Frontal cortex (tissue), 4 donors: ENCODE measurements at places on chromosomes 3 and 15.

DNA sequence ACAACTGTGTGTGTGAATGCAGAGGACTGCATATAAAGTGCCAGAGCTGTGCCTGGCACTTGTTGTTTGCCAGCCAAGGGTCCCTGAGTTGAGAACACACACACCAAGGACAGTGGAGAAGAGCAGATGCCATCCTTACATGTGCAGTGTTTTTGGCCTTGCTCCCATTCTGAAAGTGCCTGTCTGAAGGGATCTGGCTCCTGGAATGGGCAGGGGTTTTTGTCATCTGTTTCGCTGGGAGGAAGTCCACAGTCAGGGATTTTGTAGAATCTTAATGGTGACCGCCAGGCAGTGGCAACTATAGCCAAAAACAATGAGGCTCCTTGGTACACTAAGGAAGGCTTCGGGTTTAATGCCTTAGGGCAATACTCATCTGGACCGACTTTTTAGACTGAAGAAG is 63.7 kb downstream of the DUT start:
- no peak for DNase-seq

DNA sequence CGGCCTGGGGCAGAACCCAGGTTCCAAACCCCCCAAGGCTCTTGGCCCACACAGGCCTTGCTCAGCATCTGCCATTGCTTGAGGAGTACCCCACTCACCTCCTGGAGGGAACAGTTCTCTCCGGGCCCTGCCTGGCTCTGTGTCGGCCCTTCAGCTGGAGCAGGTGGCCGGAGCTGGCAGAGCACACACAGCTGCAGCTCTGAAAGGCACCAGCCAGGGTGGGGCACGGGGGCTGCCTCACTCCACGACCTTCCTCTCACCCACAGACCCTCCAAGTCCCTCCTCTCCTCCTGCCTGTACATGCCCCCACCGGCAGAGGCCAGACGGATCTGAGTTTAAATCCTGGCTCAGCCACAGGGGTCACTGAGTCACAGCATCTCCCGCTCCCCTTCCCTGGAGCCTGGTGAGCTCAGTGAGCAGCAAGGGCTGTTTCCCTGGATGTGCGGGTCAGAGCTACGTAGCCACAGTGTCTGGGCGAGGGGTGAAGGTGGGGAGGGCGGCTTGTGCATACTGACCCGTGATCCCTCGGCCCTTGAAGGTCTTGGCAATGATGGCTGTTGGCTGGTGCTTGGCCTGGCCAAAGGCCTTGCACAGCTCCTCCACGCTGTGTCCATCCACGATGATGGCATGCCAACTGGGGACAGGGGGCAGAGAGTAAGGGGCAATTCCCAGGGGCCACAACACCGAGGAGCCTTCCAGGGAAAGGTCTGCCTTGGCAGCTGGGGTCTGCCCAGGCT is 23.0 kb downstream of the TKT start:
- no peak for DNase-seq

DNA sequence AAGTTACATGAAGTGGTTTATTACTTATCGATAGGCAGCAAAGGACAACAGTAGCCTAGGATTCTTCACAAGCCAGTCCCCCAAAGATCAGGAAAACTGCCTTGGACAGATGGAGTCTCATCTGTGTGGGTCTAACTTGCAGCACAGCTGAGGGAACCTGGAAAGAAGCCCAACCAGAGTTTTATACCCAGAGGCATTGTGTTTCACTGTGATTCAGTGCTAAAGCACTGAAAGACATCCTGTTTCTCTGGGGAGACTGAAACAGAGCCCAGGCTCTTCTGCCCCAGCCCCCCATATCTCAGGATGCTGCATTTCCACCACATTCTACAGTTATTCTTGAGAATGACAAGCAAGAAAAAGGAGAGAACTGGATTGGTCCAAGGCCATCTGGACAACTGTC is 48.2 kb upstream of the PYDC2 start:
- peak; percentile 3 for DNase-seq

DNA sequence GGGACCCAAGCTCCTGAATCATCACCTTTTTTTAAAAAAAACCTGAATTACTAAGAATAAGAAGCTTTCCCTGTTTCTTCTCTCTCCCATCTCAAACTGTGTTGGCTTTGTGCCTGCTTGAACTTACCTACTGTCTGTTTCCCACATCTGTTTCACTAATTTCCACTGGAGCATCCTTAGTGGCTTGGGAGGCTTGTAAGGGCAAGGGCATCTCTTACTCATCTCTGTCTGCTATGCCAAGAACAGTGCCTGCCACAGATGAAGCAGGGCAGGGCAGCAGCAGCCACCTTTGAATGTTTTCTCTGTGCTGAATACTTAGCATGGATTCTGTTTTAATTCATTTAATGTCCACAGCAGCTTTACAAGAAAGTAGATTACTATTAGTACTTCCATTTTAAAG is 42.3 kb downstream of the SNRK start:
- no peak for DNase-seq

DNA sequence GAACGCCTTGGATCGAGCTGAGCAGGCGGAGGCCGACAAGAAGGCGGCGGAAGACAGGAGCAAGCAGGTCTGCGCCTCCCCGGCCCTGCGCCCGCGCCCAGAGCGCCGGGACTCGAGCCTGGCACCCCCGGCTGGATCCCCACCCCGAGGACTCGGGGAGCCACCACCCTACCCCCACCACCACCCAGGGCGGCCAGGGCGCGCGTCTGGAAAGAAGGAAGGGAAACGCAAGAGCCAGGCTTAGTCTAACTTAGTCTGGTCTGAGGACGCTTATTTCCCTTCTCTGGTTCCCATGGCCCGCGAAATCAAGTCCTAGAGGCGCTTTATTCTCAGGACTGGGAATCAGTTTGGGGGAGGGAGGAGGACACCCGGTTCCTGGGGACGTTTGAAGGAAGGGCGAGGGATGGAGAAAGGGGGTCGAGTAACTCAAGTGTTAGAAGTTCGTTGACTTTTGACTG is 359 bp downstream of the TPM1 start:
- DNase-seq, result peak; percentile 36

- DNase-seq, result no peak
Observed at GRCh38 chr3:103873897-103874545, 1439.2 kb downstream of the ZPLD1 start.

DNA sequence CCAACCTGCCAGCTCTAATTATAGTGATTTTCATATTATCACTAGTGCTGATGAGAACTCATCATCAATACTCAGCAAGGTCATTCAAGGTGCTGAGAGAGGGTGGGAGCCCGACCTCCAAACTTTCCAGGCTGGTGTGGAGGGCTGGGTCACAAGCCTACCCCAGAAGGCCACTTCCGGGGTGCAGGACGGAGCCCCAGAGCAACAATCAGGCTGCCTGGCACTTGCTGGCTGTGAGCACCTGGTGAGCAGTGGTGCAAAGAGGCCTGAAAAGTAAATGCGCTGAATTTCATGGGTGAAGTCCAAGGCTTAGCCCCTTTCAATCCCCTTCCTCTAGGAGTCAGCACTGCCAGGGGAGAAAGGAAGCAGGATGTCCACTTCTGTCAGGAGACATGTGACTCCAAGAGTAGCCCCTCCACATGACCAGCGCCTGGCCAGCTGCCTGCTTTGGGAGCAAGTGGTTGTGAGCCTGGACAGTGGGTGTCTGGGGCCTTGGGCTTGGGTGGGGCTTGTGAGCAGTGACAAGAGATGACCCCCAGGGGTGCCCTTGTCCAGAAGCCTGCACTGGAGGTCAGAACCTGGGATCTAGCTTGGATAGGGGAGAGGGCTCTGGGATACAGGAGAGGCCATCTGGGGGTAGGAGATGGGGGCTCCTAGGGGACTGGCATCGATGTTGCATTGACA is 165.0 kb upstream of the TLE3 start:
- no peak for DNase-seq

DNA sequence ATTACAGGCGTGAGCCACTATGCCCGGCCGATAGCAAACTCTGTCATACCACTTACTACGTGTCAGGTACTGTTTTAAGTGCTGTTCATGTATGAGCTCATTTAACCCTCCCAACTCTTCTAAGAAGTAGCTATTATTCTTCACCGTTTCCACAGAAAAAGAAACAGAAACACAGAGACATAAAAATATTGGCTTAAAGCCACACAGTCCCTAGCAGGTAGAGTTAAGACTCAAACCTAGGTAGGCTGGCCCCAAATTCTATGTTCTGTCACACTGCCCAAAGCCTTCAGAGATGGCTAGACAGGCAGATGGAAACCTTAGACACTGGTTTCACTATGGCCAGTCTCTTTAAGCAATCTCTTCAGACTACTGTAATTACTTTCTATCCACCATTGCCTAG is 149.8 kb upstream of the KCNMB2 start:
- no peak for DNase-seq

DNA sequence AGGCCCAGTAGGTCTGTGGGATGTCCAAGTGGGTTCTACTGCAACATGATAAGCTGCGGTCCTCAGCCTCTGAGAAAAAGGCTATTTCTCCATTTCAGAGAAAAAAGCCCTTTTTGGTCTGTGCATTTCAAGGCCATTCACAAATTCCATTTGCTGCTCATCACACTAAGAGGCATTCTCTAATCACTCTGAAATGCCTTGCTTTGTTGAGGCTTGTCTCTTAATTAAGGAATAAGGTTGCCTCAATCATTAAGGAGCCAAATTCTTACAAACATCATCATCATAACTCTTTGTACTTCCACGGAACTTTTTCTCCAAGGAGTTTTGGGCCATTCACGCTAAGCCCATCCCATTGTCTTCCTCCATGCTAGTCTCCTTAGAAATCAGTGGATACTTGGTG is 74.4 kb downstream of the BOC start:
- DNase-seq, result no peak

- DNase-seq, result no peak
Observed at GRCh38 chr3:24355806-24356205, 138.8 kb downstream of the THRB start.

- DNase-seq, result no peak
Observed at GRCh38 chr3:111338059-111338698, 203.8 kb upstream of the CD96 start.

DNA sequence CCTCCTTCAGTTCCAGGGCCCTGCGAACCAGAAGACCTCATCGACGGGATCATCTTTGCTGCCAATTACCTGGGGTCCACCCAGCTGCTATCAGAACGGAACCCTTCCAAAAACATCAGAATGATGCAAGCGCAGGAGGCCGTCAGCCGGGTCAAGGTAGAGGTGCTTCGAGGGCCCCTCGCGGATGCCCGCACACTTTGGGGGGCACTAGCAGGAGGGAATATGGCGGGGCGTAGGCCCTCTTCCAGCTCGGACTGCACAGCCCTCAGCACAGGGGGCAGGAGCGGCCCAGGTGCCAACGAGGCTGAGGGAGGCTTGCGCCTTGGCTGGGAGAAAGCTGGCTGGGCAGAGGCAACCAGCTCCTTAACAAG is 176.6 kb downstream of the NSMCE3 start:
- no peak for DNase-seq

DNA sequence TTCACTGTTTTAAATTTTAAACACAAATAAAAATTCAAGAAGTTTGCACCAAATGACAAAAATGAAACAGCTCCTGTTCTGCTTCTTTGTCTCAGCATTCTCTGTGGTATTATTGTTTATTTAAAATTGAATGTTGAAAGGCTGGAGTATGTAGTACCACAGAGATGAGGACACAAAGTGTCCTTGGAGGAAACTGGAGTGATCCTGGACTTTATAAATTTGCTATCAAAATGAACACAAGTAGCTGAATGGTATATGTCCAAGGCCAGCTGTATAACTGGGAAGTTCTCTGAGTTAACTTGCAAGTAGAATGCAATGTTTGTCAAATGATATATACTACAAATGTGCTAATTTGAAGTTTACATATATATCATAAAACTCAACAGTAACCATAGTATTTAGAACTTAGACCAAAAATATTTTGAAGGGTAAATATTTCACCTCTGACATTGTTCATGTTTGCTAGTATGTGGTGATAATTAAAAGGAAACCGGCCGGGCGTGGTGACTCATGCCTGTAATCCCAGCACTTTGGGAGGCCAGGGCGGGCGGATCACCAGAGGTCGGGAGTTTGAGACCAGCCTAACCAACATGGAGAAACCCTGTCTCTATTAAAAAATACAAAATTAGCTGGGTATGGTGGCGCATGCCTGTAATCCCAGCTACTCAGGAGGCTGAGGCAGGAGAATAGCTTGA is 12.3 kb downstream of the BTLA start:
- no peak for DNase-seq

GRCh38 chr3:151305060-151305774 is 11.4 kb downstream of the GPR87 start:
- DNase-seq, result no peak

DNA sequence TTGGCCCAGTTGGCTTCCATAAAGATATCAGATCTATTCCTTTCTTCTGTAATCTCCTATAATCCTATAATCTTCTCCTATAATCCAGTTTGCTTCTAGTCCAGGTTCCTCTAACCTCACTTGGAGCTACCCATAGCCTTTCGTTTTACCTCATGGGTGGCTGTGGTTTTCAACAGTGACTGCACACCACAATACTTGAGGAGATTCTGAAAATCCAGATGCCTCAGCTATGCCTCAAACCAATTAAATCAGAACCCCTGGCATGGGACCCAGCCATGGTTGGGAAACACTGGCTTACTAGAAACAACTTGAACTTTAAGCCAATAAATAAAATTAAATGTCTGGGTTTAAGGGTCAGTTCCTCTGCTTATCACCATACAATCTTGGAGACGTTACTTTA is 86.1 kb upstream of the NTRK3 start:
- DNase-seq, result no peak

- no peak for DNase-seq
Observed at GRCh38 chr3:122427857-122428471, 12.1 kb upstream of the WDR5B start.

GRCh38 chr3:2568156-2568555 is 469.5 kb downstream of the CNTN4 start:
- DNase-seq, result no peak

GRCh38 chr3:151351219-151351618 is 21.9 kb upstream of the P2RY13 start:
- DNase-seq, result no peak

DNA sequence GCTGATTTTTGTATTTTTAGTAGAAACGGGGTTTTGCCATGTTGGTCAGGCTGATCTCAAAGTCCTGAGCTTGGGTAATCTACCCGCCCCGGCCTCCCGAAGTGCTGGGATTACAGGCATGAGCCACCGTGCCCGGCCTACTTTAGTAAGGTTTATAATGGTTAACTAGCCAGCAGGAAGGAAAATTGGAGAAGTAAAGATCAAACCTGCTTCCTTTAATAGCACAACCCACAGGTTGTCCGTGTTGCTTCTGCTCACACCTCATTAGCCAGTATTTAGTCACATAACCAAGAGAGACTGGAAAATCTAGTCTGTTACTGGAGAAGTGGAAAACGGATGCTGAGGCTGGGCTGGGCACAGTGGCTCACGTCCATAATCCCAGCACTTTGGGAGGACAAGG is 51.9 kb upstream of the TBL1XR1 start:
- DNase-seq, result no peak

- DNase-seq, result no peak
Observed at GRCh38 chr15:86193716-86194380, 114.2 kb downstream of the AGBL1 start.

DNA sequence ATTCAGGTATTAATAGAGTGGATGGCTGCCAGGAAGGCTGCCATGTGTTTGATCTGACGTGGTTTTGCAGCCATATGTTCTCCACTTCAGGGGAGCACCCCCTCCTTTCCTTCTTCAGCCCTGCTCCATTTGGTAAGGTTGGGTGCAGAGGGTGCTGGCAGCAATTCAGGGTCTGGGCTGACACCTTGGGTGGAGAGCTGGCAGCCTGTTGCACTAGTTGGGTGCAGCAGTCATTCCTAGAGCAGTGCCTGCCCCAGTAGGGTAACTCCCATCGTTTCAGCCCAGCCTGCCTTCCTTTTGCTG is 1.5 kb downstream of the TYRO3 start:
- DNase-seq, result peak; percentile 35

GRCh38 chr3:64715211-64715982 is 27.6 kb upstream of the ADAMTS9 start:
- DNase-seq, result no peak
